CD4-positive, alpha-beta T cell treated with Interleukin-6 for 4 hours (primary cell): ENCODE measurements at places on chromosomes 5 and 9.

- no peak for DNase-seq
Measured at GRCh38 chr9:128091144-128091543, 23.1 kb downstream of the SLC25A25 start.

- no peak for DNase-seq
Measured at GRCh38 chr5:2330325-2331130, 420.9 kb downstream of the IRX2 start.

DNA sequence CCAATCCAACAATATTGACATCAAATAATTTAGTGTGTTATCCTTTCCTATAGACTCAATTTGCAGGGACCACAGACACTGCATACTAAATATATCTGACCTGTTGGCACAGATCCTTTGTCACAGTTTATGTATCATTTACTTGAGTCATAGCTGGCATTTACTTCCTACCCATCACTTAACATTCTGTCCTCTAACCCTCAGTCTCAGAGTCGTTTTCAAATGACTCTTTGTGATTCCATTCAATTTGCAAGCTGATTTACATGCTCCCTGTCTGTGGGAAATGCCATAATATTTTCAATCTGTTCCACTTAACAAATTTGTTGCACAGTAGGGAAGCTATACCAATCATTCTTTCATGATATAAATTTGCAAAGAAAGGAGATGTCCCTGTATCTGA lies 265.7 kb upstream of the EDIL3 start:
- no peak for DNase-seq

GRCh38 chr5:105288946-105289345 lies 1726.4 kb upstream of the NUDT12 start:
- no peak for DNase-seq

DNA sequence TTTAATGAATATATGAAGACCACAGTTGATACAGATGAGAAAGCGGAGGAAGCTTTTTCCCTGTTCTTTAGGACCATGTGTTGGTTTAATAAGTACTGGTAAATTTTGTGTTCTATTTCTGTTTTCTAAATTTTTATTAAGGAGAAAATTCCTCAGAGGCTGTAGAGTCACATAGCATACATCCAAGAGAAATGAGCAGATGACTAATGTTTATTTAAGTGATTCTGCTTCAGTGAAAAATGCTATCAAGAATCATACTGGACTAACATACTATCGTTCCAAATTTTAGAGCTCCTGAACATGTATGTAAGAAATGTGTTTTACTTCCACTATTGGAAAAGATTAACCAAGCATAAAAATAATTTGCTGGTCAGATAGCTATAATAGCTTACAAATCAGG lies 115.0 kb downstream of the KIAA1958 start:
- no peak for DNase-seq

GRCh38 chr9:86389628-86390027 lies 35.4 kb upstream of the TUT7 start:
- no peak for DNase-seq

DNA sequence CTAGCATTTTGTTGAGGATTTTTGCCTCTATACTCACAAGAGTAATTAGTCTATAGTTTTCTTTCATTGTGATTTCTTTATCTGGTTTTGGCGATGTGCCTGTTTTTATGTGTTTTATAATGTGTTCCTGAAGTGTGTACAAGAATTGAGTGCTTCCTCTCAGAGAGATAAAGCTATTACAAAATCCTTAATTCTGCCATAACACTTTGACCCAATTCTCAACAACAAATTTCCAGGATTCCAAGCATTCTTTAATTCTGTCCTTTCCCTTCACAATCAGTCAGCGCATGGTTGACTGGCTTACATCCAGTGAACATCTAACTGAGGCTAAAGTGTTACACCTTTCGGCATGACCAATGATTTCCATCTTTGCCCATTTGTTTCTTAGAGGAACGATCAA lies 282.9 kb upstream of the MVB12B start:
- DNase-seq, result no peak

DNA sequence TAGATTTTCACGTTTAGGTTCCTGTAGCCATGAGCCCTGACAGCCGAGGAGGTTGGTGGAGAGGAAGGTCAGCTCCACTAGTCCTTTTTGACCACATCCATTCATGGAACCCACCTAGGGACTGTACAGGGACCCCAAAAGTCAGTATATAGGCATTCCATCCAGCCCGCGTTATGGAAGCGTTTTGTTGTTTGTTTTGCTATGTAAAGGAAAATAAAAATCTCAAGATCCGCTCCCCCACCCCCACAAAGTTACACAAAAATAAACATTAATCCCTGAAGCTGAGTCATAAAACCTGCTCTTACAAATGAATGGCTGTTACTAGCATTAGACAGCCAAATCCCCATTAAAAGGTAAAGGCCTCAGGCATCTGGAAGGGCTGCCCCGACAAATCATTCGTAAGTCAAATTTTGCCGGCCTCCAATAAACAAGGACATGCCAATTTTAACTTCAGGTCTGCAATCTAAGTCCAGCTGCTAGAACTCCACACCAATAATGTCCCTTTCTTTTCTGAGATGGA lies 292.9 kb downstream of the MED10 start:
- no peak for DNase-seq

DNA sequence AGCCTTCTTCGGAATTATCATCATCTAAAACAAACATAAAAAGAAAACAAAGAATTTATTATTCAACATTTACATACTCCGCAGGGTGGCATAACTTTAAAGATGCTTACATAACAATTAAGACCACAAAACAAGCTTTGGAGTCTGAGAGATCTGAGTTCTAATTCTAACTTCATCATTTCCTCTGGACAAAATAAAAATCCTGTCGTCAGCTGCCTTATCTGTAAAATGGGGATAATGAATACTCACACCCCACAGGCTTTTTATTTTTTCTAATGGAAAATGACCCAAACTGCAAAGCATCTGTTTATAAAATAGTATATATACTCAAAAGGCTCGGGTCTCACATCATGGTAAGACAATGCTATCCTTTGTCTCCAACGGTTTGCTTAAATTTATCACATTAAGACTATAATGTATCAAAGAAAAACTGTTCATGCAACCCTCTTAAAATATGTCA lies 4.3 kb downstream of the ARRDC3 start:
- DNase-seq, result no peak

GRCh38 chr5:38237681-38238080 lies 20.7 kb upstream of the EGFLAM start:
- no peak for DNase-seq

- no peak for DNase-seq
Measured at GRCh38 chr9:90141723-90142122, 500.9 kb downstream of the DIRAS2 start.

DNA sequence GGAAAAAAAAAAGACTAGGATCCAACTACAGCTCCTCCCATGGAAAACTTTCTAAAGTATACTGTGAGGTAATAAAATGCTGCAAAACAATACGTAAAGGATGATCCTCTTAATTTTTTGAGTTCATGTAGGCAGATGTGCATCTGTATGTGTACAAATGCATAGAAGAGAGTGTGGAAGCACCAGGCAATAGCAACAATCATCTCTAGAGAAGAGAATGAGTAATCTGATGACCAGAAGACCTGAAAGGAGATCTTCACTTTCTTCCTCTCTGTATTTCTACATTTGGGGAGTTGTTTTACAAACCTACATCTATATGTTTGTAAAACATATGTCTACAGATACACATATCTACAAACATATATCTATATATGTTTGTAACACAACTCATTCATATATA lies 29.3 kb upstream of the SPDL1 start:
- no peak for DNase-seq

DNA sequence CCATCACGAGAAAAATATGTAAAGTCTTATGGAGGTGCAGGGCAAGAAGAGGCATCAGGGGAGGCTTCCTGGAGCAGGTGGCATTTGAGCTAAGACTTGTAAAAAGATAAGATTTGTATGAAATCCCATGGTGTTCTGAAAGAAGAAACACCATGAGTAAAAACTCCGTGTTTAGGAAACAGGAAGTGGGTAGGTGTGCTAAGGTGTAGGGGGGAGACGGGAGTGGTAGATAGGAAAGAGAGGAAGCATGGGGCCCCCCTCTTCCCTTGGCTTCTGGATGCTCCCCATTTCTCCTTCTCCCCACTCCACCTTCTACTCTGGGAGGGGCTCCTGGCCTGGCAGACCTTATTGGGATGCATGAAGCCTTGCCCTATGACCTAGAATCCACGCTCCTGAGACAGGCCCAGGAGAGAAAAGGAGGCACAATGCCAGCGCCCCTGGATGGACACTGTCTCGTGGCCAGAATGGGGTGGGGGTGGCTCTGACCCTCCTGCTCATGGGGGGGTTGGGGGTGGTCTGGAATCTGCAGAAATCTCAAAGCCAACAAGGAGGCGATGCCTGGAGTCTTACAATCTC lies 103.6 kb downstream of the GTF3C4 start:
- no peak for DNase-seq

GRCh38 chr5:94433397-94434163 lies 184.8 kb downstream of the KIAA0825 start:
- no peak for DNase-seq

DNA sequence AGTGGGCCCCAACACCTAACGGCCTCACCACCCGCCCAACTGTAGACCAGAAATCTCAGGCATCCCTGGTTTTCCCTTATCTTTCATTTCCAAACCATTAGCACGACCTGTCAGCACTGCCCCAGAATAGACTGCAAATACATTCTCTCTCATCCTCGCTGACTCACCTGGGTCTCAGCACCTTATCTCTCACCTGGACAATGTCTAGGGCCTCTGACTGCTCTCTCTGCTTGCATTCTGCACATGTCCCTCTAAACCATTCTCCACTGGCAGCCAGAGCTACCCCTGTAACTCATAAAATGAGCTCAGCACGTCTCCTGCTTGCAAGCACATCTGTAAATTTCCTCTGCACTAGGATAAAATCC lies 12.7 kb downstream of the CKMT2 start:
- no peak for DNase-seq

GRCh38 chr5:160699301-160699700 lies 152.7 kb downstream of the ATP10B start:
- DNase-seq, result no peak

GRCh38 chr9:26928902-26929495 lies 18.0 kb downstream of the PLAA start:
- no peak for DNase-seq

- DNase-seq, result no peak
Measured at GRCh38 chr5:80755626-80756025, 100.8 kb upstream of the DHFR start.

- no peak for DNase-seq
Measured at GRCh38 chr5:24351285-24351684, 293.5 kb downstream of the CDH10 start.

DNA sequence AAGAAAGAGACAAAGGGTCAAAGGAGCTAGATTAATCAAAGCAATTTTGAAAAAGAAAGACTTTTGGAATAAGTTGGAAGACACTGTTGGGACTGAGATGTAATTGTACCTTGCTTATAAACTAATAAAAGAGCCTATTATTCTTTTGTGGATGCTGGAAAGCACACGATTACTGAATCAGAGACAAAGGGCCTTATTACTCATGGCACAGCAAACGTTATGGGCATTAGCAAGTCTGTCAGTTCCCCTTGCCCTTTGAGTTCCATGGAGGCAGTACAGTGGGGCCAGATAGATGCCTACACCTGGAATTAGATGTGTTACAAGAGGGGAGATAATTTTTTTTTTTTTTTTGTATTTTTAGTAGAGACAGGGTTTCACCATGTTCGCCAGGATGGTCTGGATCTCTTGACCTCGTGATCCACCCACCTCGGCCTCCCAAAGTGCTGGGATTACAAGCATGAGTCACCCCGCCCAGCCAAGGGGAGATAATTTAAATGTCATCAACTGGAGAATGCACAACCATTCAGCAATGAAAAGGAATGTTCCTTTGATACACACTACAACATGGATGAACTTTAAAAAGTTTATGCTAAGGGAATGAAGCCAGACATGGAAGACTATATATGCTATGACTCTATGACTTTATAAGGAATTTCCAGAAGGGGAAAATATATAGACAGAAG lies 128.9 kb downstream of the STARD4 start:
- DNase-seq, result no peak

DNA sequence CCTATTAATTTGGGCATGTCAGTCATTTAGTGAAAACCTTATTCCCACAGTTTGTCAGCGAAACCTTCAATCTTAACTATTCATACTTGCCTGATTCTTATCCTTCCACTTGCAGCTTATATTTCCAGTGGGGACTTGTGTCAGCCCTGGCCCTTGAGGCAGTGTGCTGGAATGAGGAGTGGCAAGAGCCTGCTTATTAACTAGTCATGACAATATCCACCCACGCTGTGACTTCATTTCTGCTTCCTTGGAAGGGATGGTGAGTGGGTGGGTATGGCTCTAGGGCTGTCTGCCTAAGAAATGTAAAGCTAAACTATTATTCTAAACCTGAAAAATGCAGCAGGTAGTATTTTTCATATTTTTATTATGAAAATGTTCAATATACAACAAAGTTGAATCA lies 34.0 kb upstream of the LURAP1L start:
- no peak for DNase-seq

DNA sequence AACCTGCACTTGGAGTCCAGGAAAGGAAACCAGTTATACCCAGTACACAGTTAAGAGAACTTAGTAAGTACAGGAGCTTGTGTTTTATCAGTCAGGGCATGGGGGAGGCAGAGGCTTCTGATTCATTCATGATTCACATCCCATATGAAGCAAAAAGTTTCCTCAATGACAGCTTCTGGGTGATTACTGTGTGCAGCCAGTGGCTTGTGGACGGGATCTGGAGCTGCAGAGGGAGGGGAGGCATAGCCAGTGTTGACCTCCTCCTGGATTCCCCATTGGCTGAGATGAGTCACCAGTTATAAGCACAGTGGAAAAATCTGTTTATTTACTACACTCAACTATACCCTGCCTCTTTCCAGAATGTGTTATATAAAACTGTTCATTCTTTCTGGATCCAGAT lies 17.7 kb downstream of the IL31RA start:
- DNase-seq, result no peak

DNA sequence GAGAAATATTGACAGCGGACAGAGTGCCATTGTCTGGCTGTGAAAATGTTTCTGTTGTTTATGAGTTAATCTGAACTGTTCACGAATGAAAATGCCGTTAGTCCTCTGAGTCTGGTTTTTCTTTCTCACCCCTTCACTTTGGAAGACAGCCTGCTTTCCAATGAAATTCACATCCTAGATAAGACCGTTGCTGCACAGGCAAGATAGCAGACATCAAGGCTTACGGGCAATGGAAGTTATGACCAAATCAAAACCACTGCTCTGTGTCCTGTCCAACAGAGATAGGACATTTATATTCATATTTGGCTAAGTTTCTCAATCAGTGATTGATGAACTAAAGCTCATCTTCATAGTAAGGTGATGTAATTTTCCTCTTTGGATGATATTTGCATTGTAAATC lies 180.0 kb upstream of the DMAC1 start:
- DNase-seq, result no peak

DNA sequence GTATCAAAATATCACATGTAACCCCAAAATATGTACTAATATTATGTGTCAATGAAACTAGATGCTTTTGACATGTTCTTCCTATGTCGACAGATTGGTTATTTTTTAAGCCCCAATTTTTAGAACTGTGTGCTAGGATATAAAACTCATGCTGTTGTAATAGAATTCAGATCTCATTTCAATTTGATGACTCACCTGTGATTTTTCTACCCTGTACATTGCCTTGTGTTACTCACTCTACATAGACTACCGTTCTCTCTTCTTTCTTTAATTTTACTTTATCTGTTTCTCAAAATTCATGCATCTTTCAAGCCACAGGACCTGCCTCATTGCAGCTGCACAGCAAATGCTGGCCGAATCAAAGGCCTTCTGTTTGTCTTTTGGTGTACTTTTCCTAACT lies 284.5 kb downstream of the MAT2B start:
- DNase-seq, result no peak

- no peak for DNase-seq
Measured at GRCh38 chr9:134340475-134341160, 14.4 kb downstream of the RXRA start.
